T-helper 17 cell (primary cell): ENCODE measurements at places on chromosomes 5 and 9.

- DNase-seq: no peak
- H3K27ac ChIP-seq: no peak overlapping the region
- H3K36me3 ChIP-seq: peaks cover 14% of the 10 kb centered on the region
- H3K4me1 ChIP-seq: peaks cover 5% of the 10 kb centered on the region
- H3K4me3 ChIP-seq: no peak overlapping the region
- H3K27me3 ChIP-seq: no peaks in the 10 kb centered on the region
Measured at GRCh38 chr9:5920860-5921328, 30.2 kb downstream of the MLANA start.

DNA sequence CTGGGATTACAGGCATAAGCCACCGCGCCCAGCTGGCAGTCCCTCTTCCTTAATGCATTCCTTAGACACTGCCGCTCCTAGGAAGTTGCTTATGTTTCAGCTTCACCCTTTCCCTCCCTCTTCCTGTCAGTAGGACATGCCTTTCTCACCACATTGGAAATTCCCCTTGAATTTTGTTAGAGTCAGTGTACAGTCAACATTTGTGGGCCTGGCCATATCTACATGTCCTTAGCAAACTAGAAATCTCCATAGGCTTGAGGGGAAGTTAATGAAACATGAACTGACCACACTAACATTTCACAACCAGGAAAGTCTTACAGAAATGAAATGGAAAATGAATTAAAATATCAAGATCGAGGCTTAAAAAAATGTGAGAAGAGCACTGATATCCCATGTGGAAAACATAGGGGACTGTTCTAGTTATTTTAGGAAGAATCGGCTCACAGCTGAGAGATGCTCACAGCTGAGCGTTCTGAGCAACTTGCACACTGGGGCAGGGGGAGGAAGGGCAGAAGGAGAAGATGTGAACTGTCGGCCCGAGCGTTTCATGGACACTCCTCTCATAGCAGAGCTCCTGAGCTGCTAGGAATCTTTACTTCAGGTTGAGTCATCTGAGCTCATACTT is 21.1 kb upstream of the LVRN start:
- H3K4me1 ChIP-seq: no peaks in the 10 kb centered on the region
- no peak overlapping the region for H3K27ac ChIP-seq
- no peaks in the 10 kb centered on the region for H3K27me3 ChIP-seq

GRCh38 chr5:172078726-172079345 is 72.4 kb upstream of the FBXW11 start:
- peak overlapping the region; percentile 88 for H3K27ac ChIP-seq
- H3K4me3 ChIP-seq: no peak overlapping the region
- H3K4me1 ChIP-seq: peaks cover 20% of the 10 kb centered on the region
- no peaks in the 10 kb centered on the region for H3K27me3 ChIP-seq

DNA sequence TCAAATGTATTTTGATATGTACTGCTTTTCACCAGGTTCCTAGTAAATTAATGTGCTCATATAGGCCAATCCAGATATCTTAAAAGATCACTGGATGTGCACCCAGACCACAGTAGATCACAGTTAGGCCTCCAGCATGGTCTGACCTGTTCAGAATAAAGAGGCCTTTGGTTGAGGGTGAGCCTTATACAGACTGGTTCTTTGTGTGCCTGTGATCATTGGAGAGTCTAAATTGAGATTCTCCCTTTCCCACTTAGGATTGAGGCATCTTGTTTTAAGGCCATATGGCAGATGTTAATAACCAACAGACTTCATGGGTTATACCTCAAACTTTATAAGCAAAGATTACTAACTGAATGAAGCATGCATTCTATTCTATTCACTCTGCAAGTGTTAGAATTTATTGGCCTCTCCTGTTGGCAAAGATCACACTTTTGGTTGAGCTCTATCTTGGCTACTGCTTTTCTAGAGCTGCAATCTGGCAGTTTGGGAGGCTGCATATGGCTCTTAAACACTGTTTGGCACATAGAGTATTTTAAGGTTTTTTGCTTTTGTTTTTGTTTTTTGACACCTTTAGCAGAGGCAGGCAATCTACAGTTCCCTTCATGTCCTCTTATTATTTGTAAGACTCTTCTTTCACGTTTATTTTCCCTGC is 8.5 kb downstream of the CHSY3 start:
- H3K27me3 ChIP-seq: peaks cover 25% of the 10 kb centered on the region
- no peaks in the 10 kb centered on the region for H3K4me1 ChIP-seq
- H3K4me3 ChIP-seq: no peak overlapping the region
- no peak overlapping the region for H3K27ac ChIP-seq
- no peak for DNase-seq
